Activated CD4-positive, CD25-positive, alpha-beta regulatory T cell treated with anti-CD3 and anti-CD28 coated beads, Interleukin-2, amount 50 U/mL, for 24 hours (primary cell): ENCODE measurements at places on chromosomes 6 and 20.

GRCh38 chr6:43814111-43814510 is 44.1 kb downstream of the VEGFA start:
- ATAC-seq: no peak

- no peak for ATAC-seq
Measured at GRCh38 chr20:5135363-5136012, 8.7 kb downstream of the CDS2 start.

DNA sequence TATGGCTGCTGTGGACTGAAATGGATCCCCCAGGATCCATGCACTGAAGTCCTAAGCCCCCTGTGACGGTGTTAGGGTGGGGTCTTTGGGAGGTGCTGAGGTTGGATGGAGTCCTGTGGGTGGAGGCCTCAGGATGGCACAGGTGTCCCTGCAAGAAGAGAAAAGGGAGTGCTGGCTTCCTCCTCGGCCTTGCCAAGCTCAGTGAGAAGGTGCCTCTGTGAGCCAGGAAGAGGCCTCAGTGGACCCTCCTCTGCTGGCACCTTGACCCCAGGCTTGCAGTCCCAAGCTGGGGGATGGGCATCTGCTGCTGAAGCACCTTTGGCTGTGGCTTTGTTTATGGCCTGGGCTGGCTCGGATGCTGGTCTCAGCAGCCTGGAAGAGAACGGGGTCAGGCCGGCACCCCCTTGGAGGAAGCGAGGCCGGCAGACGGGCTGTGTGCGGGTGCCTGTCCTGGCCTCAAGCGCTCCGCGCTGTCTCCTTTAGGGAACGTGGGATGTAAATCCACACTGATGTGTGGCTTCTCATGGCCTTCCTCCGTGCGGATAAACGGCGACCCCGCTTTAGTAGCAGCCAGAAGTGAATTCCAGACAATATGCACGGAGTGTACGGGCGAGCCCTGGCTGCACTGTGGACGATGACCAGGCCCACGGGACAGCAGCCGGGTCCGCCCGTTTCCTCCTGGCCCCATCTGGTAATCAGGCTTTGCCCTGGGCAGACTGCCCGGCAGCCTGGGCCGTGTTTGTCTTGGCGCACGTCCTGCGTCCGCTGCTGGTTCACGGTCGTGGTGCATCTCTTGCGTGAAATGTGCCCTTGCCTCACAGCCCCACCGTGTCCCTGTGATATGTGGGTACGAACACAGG is 182.6 kb downstream of the ERMARD start:
- ATAC-seq: no peak

DNA sequence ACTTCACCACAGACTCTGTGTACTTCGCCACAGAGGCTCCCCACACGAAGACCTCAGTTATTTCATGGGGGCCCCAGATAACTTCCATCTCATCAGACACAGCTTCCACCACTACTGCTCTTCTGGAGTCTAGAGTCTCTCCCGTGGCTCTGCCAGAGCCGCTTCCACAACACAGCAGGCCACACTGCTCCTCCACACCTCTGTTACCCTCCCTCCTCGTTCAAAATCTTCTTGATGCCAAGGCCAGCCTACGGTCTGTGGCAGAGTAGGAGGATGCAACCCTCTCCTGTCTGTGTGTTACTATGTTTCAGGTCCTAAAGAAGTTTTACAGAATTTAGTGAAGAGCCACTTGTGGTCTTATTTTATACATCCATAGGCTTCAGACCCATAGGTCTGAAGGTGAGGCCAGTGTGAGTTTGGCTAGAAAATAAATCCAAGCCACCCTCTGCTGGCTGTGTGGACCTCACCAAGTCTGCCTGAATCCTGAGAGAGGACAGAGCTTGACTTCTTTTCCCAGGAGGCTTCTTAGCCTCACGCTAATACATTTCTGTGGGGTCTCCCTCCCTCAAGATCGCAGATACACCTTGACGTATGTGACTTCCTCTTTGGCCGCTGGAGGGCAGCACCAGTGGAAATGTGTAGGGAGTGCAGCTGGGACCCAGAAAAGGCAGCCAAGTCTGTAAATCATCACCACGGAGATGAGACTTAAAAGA is 197.7 kb downstream of the FAXC start:
- ATAC-seq: no peak

- ATAC-seq: no peak
Measured at GRCh38 chr6:12772416-12772815, 55.8 kb downstream of the PHACTR1 start.

DNA sequence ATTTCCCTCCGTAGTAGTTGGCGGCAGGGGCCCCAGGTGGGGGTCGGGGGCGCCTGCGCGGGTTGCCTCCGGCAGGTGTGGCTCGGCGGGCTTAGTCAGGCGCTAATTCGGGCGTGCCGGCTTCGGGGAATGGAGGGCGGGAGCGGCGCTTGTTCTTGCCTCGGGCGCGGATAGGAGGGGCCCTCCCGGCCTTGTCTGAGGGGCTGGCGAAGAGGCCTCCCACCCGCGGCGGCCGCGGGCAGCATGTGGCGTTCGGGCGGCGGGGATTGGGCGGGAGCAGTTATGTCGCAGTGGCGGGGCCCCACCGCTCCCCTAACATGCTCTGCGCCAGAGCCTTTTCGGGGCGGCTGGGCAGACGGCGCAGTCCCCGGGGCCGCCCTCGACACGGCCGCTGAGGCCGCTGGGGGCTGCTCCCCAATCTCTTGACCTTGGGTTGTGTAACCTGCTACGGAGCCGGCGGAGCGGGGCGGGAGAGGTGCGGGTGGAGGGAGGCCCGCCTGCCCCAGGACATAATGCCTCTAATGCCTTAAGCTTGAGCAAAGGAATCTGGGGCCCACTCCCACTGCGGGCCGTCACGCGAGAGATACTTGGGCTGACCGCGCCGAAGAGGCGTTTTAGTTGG is 1.1 kb downstream of the AMD1 start:
- peak; percentile 37 for ATAC-seq

GRCh38 chr20:42272516-42272915 is 654.3 kb upstream of the CHD6 start:
- no peak for ATAC-seq

- no peak for ATAC-seq
Measured at GRCh38 chr20:63067721-63068560, 61.2 kb upstream of the BHLHE23 start.

GRCh38 chr6:45625191-45625664 is 247.5 kb upstream of the SUPT3H start:
- peak; percentile 51 for ATAC-seq

- ATAC-seq: no peak
Measured at GRCh38 chr20:20785226-20785625, 72.8 kb upstream of the RALGAPA2 start.

- no peak for ATAC-seq
Measured at GRCh38 chr6:7268362-7268761, 44.6 kb downstream of the SSR1 start.

- no peak for ATAC-seq
Measured at GRCh38 chr6:141163107-141163506, 969.6 kb upstream of the GJE1 start.

DNA sequence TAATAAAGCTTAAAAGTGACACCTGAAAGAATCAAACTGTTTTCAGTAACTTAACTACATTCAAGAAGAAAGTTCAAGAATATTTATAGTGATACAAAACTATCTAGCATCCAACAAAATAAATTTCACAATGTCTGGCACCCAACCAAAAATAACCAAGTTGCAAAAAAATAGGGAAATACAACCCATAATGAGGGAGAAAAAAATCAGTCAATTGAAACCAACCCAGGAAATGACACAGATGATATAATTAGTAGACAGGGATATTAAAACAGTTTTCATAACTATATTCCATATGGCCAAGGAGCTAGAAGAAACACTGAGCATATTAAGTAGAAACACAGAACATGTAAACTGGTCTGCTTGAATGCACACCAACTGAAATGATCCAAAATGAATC is 120.2 kb upstream of the BEND3 start:
- ATAC-seq: no peak

DNA sequence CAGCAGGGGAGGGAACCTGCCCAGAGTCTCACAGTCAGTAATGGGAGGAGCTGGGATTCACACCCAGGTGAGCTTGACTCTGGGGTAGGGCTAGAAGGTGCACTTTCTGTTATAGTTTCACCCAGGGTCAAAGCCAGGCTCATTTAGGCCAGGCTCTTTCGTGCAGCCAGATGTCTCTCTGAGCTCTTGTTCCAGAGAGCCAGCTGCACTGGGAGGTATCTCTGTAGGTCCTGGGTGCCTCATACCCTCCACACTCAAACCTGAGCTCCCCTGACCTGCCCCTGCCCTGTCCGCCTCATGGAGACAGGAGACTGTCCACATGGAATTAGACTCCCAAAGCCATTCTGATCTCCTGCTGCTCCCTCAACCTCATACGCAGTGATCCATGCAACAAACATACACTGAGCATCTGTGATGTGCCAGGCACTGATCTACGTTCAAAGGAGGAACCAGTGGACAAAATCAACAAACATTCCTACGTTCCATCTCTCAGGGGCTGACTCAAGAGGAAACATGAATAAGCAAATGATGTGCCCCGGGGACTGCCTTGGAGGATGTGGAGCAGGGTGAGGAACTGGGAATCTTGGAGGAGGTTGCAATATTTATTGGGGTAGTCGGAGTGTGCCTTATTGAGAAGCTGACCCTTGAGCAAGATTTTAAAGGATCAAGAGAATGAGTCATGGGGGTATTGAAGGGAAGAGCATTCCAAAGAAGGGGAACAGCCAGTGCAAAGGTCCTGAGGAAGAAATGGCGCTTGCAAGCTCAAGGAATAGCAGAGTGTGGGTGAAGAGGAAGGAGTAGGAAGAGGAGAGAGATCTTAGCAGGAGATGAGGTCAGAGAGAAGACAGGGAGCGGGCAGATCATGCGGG is 71.3 kb upstream of the TOX2 start:
- no peak for ATAC-seq

- no peak for ATAC-seq
Measured at GRCh38 chr6:97909380-97909779, 626.4 kb upstream of the MMS22L start.

DNA sequence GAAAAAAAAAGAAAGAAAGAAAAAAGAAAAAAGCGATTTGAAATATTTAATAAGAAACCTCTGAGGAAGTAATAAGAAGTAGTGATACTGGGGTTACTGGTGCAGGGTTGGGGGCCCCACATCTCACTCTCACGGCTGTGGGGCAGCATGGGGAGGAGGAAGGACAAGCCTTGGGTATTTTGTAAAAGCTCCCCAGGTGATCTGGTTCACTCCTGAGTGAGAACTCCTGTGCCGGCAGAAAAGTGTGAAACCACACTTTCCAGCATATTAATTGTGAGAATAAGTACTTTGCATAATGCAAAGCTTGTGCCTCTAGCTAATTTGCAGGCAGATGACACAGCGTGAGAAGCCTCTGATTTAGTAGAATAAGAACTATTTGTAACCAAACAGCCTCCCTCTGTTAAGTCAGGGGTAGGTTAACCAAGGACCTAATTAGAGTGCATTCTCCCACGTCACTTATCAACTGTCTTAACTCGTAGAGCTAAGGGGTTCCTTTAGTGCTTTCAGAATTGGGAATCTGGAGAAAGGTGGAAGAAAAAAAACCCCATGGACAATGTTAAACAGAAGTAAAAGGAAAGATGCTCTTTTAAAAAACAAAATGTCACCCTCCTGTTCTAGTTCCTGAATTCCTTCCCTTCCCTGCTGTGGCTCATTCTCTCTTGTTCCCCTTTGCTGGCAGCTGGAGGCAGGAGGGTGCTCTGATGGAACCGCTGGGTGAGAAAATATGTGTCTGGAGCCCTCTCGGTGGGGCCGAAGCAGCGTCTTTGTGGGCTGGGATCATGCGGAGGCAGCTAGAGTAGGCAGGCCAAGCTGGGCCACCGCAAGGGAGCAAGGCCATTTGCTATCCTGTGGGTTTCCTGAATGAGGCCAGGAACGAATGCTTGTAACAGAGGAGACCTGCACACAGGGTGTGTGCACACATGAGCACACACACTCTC is 108.7 kb downstream of the FYN start:
- peak; percentile 79 for ATAC-seq

GRCh38 chr20:51542033-51542570 is 417 bp downstream of the NFATC2 start:
- ATAC-seq: peak; percentile 40

- no peak for ATAC-seq
Measured at GRCh38 chr6:36170704-36171103, 25.8 kb upstream of the BRPF3 start.

GRCh38 chr6:162543221-162543620 is 184.3 kb downstream of the PRKN start:
- ATAC-seq: no peak

DNA sequence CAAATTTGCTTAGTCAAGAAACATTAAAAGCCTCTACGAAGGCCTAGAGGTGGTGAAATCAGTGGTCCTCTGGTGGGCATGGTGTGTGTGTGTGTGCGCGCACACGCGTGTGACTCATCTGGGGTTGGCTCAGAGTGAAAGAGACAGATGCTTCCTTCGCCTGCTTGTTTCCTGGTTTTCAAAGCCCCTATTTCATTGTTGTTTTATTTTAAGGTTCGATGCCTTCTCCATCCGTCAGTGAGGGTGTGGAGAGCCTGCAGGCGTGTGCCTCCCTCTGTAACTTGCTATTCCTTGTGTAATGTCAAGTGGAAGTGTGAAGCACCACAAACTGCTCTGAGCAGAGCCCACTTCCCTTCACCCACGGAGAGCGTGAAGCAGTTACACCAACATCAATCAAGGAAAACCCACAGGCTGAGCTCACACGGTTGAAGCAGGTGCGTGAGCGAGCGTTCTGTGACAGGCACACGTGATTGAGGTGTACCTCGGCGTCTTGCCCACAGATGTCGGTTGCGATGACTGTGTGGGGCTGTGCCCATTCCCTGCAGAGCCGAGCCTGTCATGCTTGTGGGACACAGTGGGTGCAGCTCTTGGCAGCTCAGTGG is 233.9 kb downstream of the PRL start:
- ATAC-seq: peak; percentile 76

DNA sequence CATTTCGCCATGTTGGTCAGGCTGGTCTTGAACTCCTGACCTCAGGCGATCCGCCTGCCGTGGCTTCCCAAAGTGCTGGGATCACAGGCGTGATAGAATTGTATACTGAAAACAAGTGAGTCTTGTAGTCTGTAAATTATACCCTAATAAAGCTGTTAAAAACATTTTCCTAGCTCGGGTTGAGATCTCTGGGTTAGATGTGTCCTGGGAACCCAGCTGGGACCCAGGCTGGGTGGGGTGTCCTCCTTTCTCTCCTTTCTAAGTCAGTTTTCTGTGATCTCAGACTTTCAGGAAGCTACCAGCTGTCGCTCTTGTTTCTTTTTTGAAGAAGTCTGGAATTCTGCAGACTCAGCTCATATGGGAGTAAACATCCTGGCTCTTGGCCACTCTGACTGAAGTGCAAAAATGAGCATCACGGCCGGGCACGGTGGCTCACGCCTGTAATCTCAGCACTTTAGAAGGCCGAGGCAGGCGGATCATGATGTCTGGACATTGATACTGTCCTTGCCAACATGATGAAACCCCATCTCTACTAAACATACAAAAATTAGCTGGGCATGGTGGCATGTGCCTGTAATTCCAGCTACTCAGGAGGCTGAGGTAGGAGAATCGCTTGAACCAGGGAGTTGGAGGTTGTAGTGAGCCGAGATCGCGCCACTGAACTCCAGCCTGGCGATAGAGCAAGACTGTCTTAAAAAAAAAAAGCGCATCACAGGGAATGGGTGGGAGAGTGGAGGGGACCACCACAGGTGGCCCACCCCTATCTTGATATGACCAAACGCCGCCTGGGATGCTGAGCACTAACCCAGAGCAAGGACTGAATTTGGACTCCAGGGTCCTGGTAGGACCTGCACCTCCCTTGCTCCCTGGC is 9.9 kb upstream of the PCIF1 start:
- no peak for ATAC-seq

GRCh38 chr20:53841741-53842140 is 228.7 kb downstream of the BCAS1 start:
- no peak for ATAC-seq
